Aorta (tissue), 5 donors: ENCODE measurements at places on chromosomes 6 and 20. TPM values are rescaled to one million over a fixed set of nuclear protein-coding genes. Genes with fewer than 3 reads are reported as not detected.

- no peak overlapping the region for H3K27ac ChIP-seq
- DNase-seq = no peak
- no peaks in the 10 kb centered on the region for H3K4me1 ChIP-seq
- no peaks in the 10 kb centered on the region for H3K27me3 ChIP-seq
- no peak overlapping the region for H3K4me3 ChIP-seq
Measured at GRCh38 chr6:70563530-70563929, 3.2 kb upstream of the SDHAF4 start.

DNA sequence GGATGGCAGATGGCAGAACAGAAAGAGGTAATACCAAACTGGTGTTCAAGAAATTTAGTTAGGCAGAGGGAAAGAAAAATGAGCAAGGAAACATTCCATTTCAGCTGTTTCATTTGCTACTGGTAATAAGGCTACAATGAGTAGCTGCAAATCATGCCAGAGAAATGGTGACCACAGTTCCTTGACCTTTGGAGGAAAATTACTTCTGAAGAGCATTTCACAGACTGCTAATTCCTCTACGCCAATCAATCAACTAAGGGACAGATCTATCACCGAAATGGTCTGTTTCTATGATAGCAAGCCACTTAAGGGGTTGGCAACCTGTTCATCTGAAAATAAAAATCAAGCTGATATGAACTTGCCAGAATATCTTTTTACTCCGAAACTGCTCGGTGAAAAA lies 119.5 kb downstream of the PTPRK start:
- H3K36me3 ChIP-seq = no peaks in the 10 kb centered on the region
- no peak overlapping the region for H3K4me3 ChIP-seq
- H3K27me3 ChIP-seq = no peaks in the 10 kb centered on the region
- H3K4me1 ChIP-seq = no peaks in the 10 kb centered on the region

GRCh38 chr6:31971279-31971992 lies 502 bp downstream of the DXO start:
- H3K4me3 ChIP-seq = peak overlapping the region; percentile 70
- peaks cover 12% of the 10 kb centered on the region for H3K36me3 ChIP-seq
- H3K27ac ChIP-seq = peak overlapping the region; percentile 85
- no peaks in the 10 kb centered on the region for H3K27me3 ChIP-seq
- peak; percentile 78 for DNase-seq
- no peaks in the 10 kb centered on the region for H3K4me1 ChIP-seq

DNA sequence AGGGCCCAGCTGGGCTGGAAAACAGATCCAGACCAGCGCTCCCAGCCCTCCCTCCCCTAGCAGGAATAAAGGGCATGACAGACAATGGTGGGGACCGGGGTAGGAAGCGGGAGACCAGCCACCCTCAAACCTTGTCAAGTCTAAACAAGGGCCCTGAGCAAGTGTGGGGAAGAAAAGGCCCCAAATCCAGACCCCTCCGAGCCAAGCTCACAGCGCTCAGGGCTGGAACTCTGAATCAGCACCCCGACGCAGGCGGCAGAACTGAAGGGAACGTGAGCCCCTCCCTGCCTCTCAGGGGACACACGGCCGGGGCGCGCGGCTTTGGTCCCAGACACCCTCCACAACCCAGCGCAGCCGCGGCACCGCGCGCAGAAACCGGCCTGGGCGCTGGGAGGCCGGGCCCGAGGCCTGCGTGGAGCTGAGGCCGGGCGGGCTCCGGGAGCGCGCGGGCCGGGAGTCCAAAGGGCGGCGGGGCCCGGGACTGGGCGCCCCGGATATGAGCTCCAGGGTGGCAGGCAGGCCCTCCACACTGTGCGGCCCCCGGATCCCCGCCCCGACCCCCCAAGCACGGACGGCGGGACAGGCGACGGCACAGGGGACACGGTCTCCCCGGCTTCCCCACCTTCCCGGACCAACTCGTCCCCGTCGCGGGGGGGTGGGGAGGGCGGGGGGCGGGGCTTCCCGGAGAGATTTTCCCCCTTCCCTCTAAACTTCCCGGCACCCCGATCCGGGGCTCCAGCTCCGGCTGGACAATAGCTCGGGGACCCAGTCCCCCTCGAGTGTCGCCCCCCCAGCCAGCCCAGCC lies 641 bp downstream of the TEAD3 start:
- DNase-seq = no peak
- H3K27me3 ChIP-seq = no peaks in the 10 kb centered on the region
- peak overlapping the region; percentile 95 for H3K4me3 ChIP-seq
- H3K27ac ChIP-seq = peak overlapping the region; percentile 79

- H3K4me1 ChIP-seq = no peaks in the 10 kb centered on the region
- H3K4me3 ChIP-seq = no peak overlapping the region
- H3K27me3 ChIP-seq = no peaks in the 10 kb centered on the region
- no peak for DNase-seq
- no peak overlapping the region for H3K27ac ChIP-seq
Measured at GRCh38 chr6:77707603-77708002, 54.8 kb downstream of the MEI4 start.

- no peak overlapping the region for H3K4me3 ChIP-seq
- DNase-seq = no peak
- H3K36me3 ChIP-seq = peaks cover 2% of the 10 kb centered on the region
- H3K4me1 ChIP-seq = peaks cover 3% of the 10 kb centered on the region
- H3K27ac ChIP-seq = no peak overlapping the region
Measured at GRCh38 chr6:136669299-136669699, 119.1 kb upstream of the MAP7 start.

DNA sequence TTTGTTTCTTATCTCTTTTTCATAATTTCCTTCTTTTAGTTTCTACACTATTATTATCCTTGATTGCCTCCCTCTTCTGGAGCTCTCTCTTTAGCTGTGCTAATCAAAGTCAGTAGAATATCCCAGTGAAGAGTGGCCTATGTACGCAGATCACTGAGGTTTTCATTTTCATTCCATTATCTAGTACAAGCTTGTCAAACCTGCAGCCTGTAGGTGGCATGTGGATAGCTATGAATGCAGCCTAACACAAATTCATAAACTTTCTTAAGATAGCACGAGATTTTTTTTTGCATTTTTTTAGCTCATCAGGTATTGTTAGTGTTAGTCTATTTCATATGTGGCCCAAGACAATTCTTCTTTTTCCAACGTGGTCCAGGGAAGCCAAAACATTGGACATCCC lies 825.7 kb upstream of the MAP3K7 start:
- no peak for DNase-seq
- no peak overlapping the region for H3K4me3 ChIP-seq
- no peaks in the 10 kb centered on the region for H3K36me3 ChIP-seq
- H3K27ac ChIP-seq = no peak overlapping the region
- H3K27me3 ChIP-seq = no peaks in the 10 kb centered on the region

- H3K36me3 ChIP-seq = no peaks in the 10 kb centered on the region
- DNase-seq = peak; percentile 69
- H3K4me3 ChIP-seq = no peak overlapping the region
- no peak overlapping the region for H3K27ac ChIP-seq
Measured at GRCh38 chr6:166275714-166276166, 32.5 kb downstream of the PRR18 start.

GRCh38 chr6:72461144-72461543 lies 160.7 kb upstream of the KCNQ5 start:
- DNase-seq = no peak
- no peaks in the 10 kb centered on the region for H3K36me3 ChIP-seq
- H3K27me3 ChIP-seq = no peaks in the 10 kb centered on the region
- H3K4me1 ChIP-seq = no peaks in the 10 kb centered on the region
- H3K27ac ChIP-seq = no peak overlapping the region
- H3K4me3 ChIP-seq = no peak overlapping the region

DNA sequence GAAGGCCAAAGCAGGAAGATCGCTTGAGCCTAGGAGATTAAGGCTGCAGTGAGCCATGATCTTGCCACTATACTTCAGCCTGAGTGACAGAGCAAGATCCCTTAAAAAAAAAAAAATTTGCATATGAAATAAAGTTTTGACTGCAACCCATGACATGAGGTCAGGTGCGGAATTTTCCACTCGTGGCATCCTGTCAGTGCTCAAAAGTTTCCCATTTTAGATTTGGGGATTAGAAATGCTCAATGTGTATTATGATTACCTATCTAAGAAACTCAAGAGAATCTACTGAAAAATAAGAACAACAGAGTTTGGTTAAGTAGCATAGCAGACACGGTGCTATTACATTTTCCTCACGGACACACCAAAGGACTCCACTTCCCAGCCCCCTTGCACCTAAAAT lies 11.7 kb downstream of the SLC23A2 start:
- H3K27me3 ChIP-seq = no peaks in the 10 kb centered on the region
- H3K36me3 ChIP-seq = no peaks in the 10 kb centered on the region
- no peaks in the 10 kb centered on the region for H3K4me1 ChIP-seq
- H3K27ac ChIP-seq = no peak overlapping the region

GRCh38 chr20:61442075-61442670 lies 190.1 kb downstream of the CDH4 start:
- no peak for DNase-seq
- H3K4me1 ChIP-seq = no peaks in the 10 kb centered on the region
- H3K27me3 ChIP-seq = no peaks in the 10 kb centered on the region
- no peak overlapping the region for H3K27ac ChIP-seq

DNA sequence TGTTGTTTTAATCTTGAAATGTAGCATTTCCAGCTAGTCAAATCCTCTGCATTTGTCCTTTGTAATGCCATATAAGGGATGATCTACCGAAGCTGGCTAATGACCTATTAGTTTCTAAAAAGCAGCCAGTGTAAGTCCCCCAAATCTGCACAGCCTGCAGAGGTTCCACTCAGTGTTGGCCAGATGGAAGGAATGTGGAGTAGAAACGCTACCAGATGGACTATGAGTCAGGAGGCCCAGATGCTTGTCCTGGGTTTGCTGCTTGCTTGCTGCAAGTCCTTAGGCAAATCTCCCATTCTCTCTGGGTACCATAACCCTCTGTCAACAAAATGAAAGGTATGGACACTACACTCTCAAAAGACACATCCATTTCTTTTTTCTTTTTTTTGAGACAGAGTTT lies 149.8 kb downstream of the BTBD9 start:
- no peaks in the 10 kb centered on the region for H3K27me3 ChIP-seq
- no peak overlapping the region for H3K27ac ChIP-seq
- no peak for DNase-seq
- H3K36me3 ChIP-seq = no peaks in the 10 kb centered on the region
- no peak overlapping the region for H3K4me3 ChIP-seq

DNA sequence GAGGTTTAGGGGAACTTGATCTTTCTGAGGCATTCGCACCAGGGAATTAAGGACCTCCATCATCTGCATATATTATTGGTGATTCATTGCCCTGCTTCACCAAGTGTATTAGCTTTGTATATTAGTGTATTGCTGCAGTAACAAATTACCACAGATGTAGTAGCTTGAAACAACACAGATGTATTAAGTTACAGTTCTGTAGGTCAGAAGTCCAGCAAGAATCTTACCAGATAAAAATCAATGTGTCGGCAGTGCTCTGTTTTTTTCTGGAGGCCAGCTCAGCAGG lies 65.8 kb downstream of the HMGN3 start:
- no peak overlapping the region for H3K27ac ChIP-seq
- DNase-seq = no peak
- no peak overlapping the region for H3K4me3 ChIP-seq
- H3K36me3 ChIP-seq = no peaks in the 10 kb centered on the region

GRCh38 chr6:16511040-16511660 lies 250.1 kb downstream of the ATXN1 start:
- H3K36me3 ChIP-seq = no peaks in the 10 kb centered on the region
- no peak overlapping the region for H3K4me3 ChIP-seq
- H3K27me3 ChIP-seq = no peaks in the 10 kb centered on the region
- no peak for DNase-seq
- H3K4me1 ChIP-seq = peaks cover 11% of the 10 kb centered on the region

DNA sequence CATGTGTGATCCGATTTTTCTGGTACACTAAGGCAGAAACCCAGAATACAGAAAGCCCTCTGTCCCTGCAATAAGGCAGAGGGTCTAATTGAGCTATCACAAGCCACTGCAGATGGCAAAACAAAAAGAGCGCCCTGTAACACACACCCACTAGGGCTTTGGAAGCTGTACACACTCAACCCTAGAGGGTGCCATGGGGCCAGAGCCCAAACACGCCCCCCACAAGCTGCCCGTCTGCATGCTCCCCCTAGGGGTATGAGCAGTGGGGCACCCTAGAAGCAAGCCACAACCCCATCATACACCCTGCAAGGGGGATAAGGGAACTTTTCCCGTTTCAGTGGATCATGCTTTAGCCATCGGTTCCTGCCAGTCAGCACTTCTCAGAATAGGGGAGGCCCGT lies 62.2 kb upstream of the PDE10A start:
- H3K27me3 ChIP-seq = no peaks in the 10 kb centered on the region
- H3K27ac ChIP-seq = no peak overlapping the region
- no peak for DNase-seq
- H3K36me3 ChIP-seq = no peaks in the 10 kb centered on the region
- H3K4me1 ChIP-seq = no peaks in the 10 kb centered on the region

- H3K27ac ChIP-seq = no peak overlapping the region
- no peaks in the 10 kb centered on the region for H3K4me1 ChIP-seq
- H3K4me3 ChIP-seq = no peak overlapping the region
- no peaks in the 10 kb centered on the region for H3K27me3 ChIP-seq
- H3K36me3 ChIP-seq = no peaks in the 10 kb centered on the region
Measured at GRCh38 chr6:127352524-127352923, 9.1 kb upstream of the ECHDC1 start.

The LPA gene
- total RNA-seq = not detected

The TREM2 gene
- 6.6 TPM for total RNA-seq

The LAMA5 gene
- 361 TPM for total RNA-seq

The EPHA7 gene
- 0.75 TPM for total RNA-seq

The RNF182 gene
- total RNA-seq = 0.60 TPM

The RHAG gene
- not detected for total RNA-seq

The CGAS gene
- 10.8 TPM for total RNA-seq

The CAGE1 gene
- total RNA-seq = not detected

The TRIM40 gene
- not detected for total RNA-seq
